A549 treated with GW870086 at 1 μM for 4 hours (cell line): ENCODE measurements at places on chromosomes 11 and 22. TPM values are rescaled to one million over a fixed set of nuclear protein-coding genes. Genes with fewer than 3 reads are reported as not detected.

UBQLN3 gene
- not detected in 5 replicates for total RNA-seq

BBOX1 gene
- total RNA-seq = not detected in 5 replicates

PTS gene
- 30.6 to 31.9 TPM (median 30.9 TPM) in 5 replicates for total RNA-seq

GLB1L3 gene
- 0.05 TPM in 1 of 5 replicates, not detected in the others for total RNA-seq

OR4A16 gene
- not detected in 5 replicates for total RNA-seq

TMEM138 gene
- 83.9 to 99.4 TPM (median 94.0 TPM) in 5 replicates for total RNA-seq

TRAPPC4 gene
- total RNA-seq = 57.3 to 62.5 TPM (median 60.8 TPM) in 5 replicates

BDNF gene
- 4.6 to 7.8 TPM (median 6.3 TPM) in 5 replicates for total RNA-seq
